Glomerular endothelial cell (primary cell): ENCODE measurements at places on chromosomes 6 and 20. TPM values are rescaled to one million over a fixed set of nuclear protein-coding genes. Genes with fewer than 3 reads are reported as not detected.

The PNLDC1 gene
- not detected in 2 replicates for total RNA-seq

GRCh38 chr6:66321017-66321416 lies 614.0 kb upstream of the EYS start:
- no peak for DNase-seq

GRCh38 chr6:143652841-143653331 lies 24.9 kb upstream of the PHACTR2 start:
- DNase-seq = no peak

- DNase-seq = no peak
Measured at GRCh38 chr6:41488433-41489119, 57.6 kb upstream of the FOXP4 start.

DNA sequence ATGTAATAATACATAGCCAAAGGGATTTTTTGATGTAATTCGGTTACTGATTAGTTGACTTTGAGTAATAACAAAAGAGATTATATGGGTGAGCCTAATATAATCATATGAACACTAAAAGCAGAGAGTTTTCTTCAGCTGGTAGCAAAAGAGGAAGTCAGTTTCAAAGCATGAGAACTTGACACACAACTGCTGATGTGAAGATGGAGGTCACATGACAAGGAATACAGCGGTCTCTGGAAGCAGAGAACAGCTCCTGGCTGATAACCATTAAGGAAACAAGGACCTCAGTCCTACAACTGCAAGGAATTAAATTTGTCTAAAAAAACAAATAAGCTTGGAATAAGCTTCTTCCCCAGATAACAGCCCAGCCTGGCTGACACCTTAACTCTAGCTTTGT lies 154.5 kb upstream of the PRND start:
- no peak for DNase-seq

The SYNGAP1 gene
- 3.1 and 6.1 TPM in 2 replicates for total RNA-seq

- no peak for DNase-seq
Measured at GRCh38 chr20:54020348-54020747, 50.0 kb downstream of the BCAS1 start.

- peak; percentile 39 for DNase-seq
Measured at GRCh38 chr20:62668441-62669027, 26.2 kb downstream of the SLCO4A1 start.

- DNase-seq = no peak
Measured at GRCh38 chr20:11469795-11470435, 447.8 kb upstream of the BTBD3 start.

The SIRPD gene
- total RNA-seq = 0.19 TPM in 1 of 2 replicates, not detected in the other

The PRR18 gene
- not detected in 2 replicates for total RNA-seq

DNA sequence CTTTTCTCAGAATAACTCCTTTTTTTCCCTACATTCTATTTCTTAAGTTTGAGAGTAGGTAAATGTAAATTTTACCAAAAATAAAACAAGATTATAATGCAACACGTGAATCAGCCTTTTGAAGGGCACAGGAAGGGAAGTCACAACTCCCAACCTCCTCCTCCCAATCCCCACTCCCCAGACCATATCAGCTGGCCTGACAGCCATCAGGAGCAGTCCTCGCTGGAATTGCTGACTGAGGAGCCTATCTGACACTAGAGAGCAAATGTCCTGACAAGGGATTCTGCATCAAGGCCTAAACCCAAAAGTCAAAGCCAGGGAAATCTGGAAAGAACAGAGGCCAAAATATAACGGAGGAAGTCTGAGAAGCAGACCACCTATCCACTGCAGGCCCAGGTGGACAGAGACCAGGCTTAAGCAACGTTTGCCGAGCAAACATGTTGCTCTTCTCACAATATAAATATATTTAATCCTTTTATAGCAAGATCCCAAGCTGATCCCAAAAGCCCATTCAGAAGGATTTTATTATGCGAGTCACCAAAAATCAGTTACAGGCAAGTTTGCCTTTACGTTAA lies 2.5 kb downstream of the RRAGD start:
- no peak for DNase-seq

- DNase-seq = no peak
Measured at GRCh38 chr6:7155871-7156579, 48.3 kb downstream of the RREB1 start.

DNA sequence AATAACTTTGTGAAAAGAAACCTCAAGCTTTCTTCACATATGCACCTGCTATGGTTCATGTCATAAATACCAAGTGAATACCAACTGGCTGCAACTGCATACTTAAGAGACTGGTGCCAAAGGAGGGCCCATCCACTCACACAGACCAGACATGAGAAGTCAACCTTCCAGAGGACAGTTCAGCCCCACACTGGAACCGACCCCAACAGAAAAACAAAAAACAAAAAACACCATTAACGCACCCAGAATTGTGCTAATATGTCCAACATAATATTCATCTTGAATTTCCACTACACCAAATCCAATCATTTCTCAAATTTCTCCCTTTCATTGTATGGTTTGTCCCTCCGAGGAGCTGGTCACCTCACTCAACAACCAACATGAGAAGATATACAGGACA lies 42.8 kb downstream of the CHD6 start:
- no peak for DNase-seq

The ESF1 gene
- 7.7 and 10.9 TPM in 2 replicates for total RNA-seq

DNA sequence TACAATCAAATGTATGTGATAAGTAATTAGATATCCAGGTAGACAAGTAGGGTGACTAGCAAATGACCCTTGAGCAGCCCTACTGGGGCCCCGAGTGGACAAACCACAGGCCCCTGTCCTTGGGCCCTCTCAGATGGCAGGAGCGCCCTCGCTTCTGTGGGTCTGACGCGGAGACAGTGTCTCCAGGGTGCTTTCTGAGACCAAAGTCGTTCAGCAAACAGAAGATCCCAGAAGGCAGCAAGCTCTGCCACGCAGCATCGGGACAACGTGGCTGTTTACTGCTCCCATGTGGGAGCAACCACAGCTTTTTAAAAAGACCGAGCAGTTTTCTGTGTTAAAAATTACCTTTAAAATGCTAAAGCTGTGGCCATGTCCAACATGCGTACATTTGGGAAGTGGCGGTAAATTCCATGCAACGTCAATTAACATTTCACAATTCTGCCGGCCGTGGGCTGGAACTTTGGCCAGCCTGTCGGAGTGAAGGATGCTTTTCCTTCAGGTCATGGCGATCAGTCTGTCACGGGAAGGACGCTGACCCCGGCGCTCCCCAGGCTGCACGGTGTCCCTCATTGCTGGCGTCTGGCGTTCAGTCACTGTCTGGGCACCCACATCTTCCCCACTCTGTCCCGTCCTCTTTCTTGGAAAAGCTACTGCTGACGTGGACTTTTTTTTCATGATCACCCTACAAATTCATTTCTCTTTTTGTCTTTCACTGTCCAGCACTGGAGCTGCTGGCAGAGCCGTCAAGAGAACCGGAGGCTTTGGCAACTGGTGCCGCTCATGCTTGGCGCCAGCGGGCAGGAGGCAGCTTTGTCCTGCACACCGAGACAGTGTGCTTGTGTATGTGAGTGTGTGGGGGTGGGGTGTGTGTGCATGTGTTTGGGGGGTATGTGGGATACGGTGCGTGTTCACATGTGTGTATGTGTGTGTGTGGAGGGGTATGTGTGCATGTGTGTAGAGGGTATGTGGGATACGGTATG lies 293.1 kb downstream of the CDH4 start:
- no peak for DNase-seq

The SLC12A5 gene
- 0.34 and 2.2 TPM in 2 replicates for total RNA-seq

The PTCRA gene
- not detected in 2 replicates for total RNA-seq
